ENCODE measurements at places on chromosomes 12 and 14.

DNA sequence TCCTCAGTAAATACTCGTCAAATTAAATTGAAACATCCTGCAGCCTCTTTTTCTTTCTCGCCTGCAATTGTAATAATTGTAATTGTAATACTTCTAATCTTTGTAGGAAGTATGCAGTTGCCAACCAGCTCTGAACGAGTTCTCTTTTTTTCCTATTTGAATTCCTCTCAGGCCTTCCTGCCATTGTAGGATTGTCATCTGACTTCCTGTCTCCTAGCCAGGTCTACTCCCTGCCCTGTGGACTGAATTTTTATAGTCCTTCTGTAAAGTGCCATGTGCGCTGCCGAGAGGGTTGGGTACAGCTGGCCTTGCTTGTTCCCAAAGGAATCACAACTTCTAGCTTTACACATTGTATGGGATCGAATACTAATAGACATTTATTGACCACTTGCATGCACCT lies 183.3 kb downstream of the SSPN start:
- DNase-seq: no peak

DNA sequence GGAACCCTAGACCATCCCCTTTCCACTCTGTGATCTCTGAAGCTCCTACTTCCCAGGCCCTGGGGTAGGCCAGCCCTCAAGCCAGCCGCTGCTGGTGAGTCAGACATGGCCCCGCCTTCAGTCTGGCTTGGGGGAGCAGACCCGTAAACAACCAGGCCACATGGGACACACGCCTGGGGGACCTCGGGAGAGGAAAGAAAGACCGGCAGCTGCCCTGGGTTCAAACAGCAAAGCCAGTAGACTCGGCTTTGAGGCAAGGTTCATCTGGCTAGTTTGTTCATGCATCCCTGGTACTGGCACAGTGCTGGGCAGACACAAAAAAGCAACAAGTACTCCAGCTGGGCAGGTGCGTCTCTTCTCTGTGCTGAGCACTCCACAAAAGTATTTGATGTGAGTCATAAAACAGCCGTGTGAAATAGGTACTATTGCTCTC lies 101.9 kb downstream of the SETD3 start:
- no peak for DNase-seq

- DNase-seq: no peak
Observed at GRCh38 chr14:67411370-67411769, 595 bp downstream of the PLEK2 start.

GRCh38 chr12:120066341-120066740 lies 50.2 kb downstream of the RAB35 start:
- no peak for DNase-seq

GRCh38 chr12:81252228-81252627 lies 174.3 kb downstream of the ACSS3 start:
- DNase-seq: no peak

DNA sequence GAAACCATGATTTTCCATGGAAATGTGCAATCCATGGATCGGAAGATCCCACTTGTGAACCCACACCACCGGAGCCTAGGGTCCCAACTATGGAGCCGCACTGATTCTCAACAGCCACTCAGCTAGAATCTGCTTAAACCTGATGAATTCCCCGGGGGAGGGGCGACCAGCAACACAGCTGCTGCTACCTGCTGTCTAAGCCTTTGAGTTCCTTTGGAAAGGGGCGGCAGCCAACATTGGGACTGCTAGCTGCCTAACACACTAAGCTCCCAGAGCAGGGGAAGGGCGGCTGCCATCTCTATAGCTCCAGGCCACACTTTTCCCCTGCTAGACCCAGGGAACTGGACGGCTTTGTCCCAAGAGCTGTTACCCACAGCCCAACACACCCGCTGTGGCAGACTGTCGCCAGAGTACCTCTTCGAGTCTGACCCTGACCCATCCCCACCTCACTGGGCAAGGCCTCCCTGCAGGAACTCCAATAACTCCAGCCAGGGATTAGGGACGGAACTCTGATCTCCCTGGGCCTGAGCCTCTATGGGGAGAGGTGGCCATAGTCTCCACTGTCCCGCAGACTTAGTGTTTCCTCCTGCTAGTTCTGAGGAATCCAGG lies 205.8 kb upstream of the SLC16A7 start:
- DNase-seq: no peak

DNA sequence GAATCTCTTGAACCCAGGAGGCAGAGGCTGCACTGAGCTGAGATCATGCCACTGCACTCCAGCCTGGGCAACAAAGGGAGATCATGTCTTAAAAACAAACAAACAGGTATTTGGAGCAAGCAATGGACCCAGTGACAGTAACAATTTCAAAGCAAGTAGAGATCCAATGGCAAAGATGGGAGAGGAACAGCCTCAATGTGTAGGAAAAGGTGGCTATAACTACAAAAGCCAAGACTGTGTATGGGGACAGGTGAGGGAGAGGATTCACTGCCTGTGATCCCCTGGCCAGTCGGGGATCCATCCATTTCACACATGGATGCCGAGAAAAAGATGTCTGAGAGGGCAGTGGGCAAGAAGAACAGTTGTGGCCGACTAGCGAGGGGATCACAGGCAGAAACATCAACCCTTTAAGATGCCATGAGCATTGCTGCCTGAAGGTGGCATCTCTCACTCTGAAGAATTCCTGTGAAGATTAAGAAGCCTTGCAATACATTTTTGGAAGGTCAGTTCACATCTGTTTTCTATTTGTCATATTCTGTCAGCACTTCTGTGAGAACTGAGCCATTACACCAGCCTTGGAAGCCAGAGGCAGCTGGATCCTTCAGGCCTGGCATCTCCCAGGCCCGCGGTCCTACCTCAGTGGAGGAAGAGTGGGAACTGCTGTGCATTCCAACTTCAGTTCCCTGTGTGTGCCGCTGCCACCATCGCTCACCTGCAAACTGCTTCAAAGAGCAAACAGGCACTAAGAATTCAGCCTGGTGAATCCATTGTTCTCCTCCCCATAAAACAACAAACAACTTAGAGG lies 54.5 kb upstream of the FRS2 start:
- peak; percentile 8 for DNase-seq

- no peak for DNase-seq
Observed at GRCh38 chr12:47422611-47423010, 283.2 kb downstream of the RPAP3 start.

DNA sequence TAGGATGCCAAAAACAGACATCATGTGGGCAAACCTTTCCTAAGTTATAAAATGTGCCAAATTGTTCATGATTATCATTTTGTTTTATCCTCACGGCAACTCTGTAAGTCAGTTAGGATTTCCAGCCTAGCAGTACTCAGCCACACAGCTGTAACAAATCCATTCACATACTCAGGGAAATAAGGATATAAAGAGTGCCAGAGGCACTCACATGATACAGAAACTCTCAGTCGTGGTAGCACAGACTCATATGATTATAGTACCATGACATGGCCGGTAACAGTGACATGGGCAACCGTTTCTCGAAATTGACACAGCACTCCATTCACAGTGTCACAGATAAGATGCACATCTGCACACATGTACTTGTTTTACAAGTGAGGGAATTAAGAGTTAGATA lies 344.2 kb downstream of the LRIG3 start:
- DNase-seq: no peak

DNA sequence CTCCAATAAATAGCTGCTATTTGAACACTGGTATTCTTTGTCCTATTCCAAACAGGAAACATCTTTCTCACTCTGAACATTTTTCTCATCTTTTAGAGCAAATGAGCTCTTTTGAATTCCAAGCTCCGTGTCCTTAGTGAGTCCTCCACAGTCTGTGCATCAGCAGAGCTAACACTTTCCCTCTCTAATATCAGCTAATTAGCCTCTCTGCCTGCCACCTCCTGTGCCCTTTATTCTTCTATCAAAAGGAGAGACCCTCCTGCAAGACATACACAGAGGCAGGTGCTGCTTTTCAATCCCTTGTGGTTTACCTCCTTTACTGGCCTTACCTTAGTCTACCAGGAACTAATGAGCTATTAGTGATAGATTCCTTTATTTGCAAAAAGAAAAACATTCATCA lies 178.5 kb downstream of the SLC35F4 start:
- DNase-seq: no peak

DNA sequence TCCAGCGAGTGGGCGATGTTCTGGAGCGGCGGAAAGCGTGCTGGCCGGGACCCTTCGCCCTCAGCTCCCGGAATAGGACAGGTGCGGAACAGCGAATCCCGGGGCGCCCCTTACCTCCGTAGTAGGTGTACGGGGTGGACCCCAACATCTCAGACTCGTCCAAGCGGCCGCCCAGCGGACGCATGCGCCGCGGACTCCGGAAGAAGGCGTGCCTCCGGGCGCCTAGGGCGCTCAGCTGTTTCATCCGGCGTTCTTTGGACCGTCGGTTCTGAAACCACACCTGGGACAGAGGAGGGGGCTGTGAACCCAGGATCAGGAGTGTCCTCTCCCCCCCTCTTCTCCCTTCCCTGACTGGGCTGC lies 4.5 kb downstream of the LHX5 start:
- DNase-seq: no peak

GRCh38 chr12:50149311-50149710 lies 17.9 kb downstream of the CERS5 start:
- DNase-seq: no peak

All from activated T-cell treated with anti-CD3 and anti-CD28 coated beads, Interleukin-2, amount 50 U/mL, for 72 hours (primary cell).